NCI-H187 treated with DMSO at 0.1 percent for 48 hours (cell line): ENCODE measurements at places on chromosomes 12 and 14.

GRCh38 chr12:41189395-41190251 is 1.5 kb downstream of the PDZRN4 start:
- DNase-seq, result no peak

DNA sequence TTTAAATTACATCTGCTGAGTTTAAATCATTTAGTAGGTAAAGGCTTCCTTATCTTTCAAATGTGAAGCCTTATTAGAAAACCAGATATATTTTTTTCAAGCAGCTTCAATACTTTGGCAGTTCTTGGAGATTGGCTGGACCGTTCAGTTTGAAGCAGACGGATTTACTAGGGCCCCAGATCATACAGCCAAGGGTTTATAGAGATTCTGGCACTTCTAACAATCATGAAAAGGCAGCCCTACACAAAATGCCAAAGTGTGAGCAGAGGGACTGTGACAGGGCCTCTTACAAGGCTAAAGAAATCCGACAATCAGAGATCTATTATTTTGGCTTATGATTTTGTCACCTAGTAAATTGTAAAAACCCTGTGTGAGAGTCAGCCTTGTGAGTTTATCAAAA is 162.8 kb upstream of the SLC38A2 start:
- no peak for DNase-seq

GRCh38 chr12:69154585-69155363 is 84.6 kb upstream of the CPSF6 start:
- DNase-seq, result no peak

- DNase-seq, result no peak
These were observed 12.7 kb upstream of the HNF1A start for GRCh38 chr12:120965534-120966091.

DNA sequence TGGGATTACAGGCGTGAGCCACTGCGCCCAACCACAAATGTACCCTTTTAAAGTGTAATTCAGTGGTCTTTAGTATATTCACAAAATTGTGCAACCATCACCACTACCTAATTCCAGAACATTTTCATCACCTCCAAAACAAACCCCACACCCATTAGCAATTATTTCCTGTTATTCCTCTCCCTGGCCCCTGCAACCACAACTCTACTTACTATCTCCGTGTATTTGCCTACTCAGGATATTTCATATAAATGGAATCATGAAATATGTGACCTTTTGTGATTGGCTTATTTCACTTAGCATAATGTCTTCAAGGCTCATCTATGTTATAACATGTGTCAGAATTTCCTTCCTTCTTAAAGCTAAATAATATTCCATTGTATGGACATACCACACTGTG is 16.0 kb upstream of the AQP2 start:
- DNase-seq, result no peak

GRCh38 chr12:67427336-67427735 is 158.2 kb downstream of the CAND1 start:
- no peak for DNase-seq

- no peak for DNase-seq
These were observed 60.5 kb upstream of the NUDT4 start for GRCh38 chr12:93317227-93317626.

GRCh38 chr12:19382111-19382526 is 57.2 kb upstream of the AEBP2 start:
- DNase-seq, result no peak

DNA sequence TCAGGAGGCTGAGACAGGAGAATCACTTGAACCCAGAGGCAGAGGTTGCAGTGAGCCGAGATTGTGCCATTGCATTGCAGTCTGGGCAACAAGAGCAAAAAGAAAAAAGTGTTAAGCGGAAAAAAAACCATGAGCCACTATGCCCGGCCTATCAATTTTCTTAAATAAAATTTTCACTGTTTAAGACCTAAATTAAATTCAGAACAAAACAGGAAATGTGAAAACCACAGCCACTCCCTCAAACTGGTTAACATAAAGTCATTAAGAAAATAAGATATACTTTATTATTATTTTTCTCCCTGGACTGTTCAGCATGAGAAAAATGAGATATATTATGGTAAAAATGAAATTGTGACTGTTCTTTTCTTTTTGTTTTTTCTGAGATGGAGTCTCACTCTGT is 44.6 kb upstream of the GCH1 start:
- no peak for DNase-seq

GRCh38 chr12:72349491-72349890 is 77.3 kb downstream of the TRHDE start:
- DNase-seq, result no peak
